ENCODE measurements at places on chromosomes 2 and 18. TPM values are rescaled to one million over a fixed set of nuclear protein-coding genes. Genes with fewer than 3 reads are reported as not detected.
A peak's percentile ranks its signal among the peaks of the same experiment; 100 is the strongest.

DNA sequence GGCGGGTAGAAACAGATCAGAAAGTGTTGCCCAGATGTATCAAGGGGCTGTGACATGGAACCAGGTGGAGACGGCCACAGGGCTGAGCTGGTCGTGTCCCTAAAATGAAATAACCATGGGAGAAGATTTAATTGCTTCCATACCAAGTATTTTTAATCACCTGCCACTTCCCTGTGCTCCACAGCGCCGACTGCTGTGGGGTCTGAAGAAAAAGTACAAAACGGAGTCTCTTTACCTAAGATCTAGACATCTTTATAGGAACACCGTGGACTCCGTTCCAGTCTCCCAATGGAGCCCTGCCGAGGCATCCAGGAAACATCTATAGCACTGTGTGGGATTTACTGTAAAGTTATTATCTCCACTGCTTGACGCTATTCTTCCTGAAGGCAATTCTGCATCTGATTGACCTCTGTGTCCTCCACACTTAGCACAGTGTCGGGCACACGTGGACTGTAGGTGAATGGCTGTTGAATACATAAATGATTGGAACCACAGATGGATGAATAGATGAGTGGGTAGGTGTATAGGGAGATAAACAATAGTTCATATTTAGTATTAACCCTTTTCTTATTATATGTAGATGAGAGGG is 21.6 kb upstream of the GYPC start:
- peak; percentile 17 for DNase-seq
- H3K4me3 ChIP-seq: no peak overlapping the region
- no peaks in the 10 kb centered on the region for H3K4me1 ChIP-seq
- no peaks in the 10 kb centered on the region for H3K27me3 ChIP-seq

The ACMSD gene
- not detected for total RNA-seq

The GPR55 gene
- 18.8 TPM for total RNA-seq

DNA sequence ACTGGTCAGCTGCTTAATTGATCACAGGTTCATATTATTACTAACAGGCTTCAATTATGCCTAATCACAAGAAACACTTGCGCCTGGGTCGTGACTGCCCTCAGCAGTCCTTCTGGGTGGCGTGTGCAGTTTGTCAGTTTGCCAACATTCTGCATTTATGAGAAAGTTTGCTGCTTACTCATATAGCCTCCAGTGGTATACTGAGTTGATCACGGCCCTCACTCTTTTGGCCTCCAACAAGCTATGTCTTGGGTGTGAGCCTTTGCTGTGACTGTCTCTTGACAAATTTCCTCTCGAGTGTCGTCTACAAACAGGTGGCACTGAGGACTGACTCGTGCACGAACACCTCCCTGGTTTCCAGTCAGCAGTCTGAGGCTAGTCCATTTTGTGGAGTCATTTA is 27.3 kb downstream of the DCDC2C start:
- H3K4me1 ChIP-seq: peaks cover 5% of the 10 kb centered on the region
- H3K4me3 ChIP-seq: no peak overlapping the region
- H3K27me3 ChIP-seq: peaks cover 17% of the 10 kb centered on the region

DNA sequence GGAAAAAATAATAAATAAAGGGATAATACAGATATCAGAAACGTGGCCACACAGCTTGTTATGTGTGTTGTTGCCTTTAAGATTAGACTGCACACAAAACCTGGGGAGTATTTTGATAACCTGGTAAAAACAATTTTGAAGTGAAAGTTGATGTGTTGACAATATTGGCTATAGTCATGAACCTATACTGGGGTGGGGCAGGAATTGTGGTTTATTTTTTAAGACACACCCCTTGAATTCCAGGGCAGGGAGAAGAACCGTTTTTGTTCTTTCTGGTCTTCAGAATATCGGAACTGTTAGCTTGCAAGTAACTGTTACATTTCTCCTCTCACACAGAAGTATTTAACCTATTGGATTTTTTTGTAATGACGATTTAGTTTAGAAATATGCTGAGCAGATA is 80.4 kb downstream of the LIMS1 start:
- no peak overlapping the region for H3K27ac ChIP-seq
- DNase-seq: no peak
- H3K4me3 ChIP-seq: no peak overlapping the region
- H3K4me1 ChIP-seq: peaks cover 52% of the 10 kb centered on the region

DNA sequence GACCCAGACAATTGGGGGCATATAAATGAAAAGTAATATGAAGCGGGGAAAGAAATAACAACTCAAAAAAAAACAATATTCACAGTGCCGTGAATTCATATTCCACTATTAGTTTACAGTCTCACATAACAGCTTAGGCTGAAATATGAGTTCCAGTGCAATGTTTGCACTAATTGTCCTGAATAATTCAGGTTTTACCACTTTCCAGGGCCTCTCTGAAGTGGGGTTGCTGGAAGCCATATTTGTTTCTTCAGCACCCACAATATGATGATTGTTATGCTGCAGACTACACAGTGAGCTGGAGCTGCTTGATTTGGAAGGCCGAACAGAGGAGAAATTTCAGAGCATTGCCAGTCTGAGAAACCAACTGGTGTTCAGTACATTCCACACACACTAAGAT is 894.5 kb upstream of the ACVR2A start:
- H3K4me1 ChIP-seq: no peaks in the 10 kb centered on the region
- DNase-seq: no peak
- no peaks in the 10 kb centered on the region for H3K27me3 ChIP-seq
- no peak overlapping the region for H3K4me3 ChIP-seq
- no peaks in the 10 kb centered on the region for H3K36me3 ChIP-seq

The CMPK2 gene
- 13.2 TPM for total RNA-seq

- H3K36me3 ChIP-seq: peaks cover 4% of the 10 kb centered on the region
- no peaks in the 10 kb centered on the region for H3K27me3 ChIP-seq
- no peak overlapping the region for H3K4me3 ChIP-seq
Observed at GRCh38 chr2:25853038-25853638, 25.1 kb downstream of the ASXL2 start.

- DNase-seq: no peak
- no peak overlapping the region for H3K27ac ChIP-seq
- H3K36me3 ChIP-seq: peaks cover 69% of the 10 kb centered on the region
- H3K4me1 ChIP-seq: no peaks in the 10 kb centered on the region
- no peaks in the 10 kb centered on the region for H3K27me3 ChIP-seq
- no peak overlapping the region for H3K4me3 ChIP-seq
Observed at GRCh38 chr2:75278821-75279379, 79.6 kb upstream of the TACR1 start.

The ONECUT2 gene
- not detected for total RNA-seq

- peaks cover 28% of the 10 kb centered on the region for H3K36me3 ChIP-seq
- peaks cover 62% of the 10 kb centered on the region for H3K27me3 ChIP-seq
- peak; percentile 78 for DNase-seq
- H3K27ac ChIP-seq: peak overlapping the region; percentile 95
Observed at GRCh38 chr2:38076152-38076709, 280 bp upstream of the CYP1B1 start.

DNA sequence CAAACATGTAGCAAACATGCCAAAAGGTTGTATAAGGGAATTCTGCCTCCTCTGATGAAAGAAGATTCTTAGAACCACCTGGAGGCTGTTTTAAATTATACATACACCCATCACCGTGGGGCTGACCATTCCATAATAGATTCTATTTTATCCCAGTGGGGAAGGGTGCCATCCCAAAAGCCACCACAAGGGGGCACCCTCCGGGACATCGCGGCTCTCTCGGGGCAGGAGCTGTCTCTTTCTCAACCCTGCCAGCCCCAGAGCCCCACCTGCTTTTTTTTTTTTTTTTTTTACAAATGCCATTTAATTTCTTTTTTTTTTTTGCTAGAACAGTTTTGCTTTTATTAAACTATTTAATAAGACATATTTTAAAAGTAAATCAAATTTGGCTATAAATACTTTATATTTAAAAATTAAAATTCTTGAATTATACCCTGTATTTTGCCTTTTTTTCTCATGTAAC is 8.6 kb upstream of the MTCL1 start:
- no peaks in the 10 kb centered on the region for H3K36me3 ChIP-seq
- no peak overlapping the region for H3K4me3 ChIP-seq
- DNase-seq: peak; percentile 63
- no peaks in the 10 kb centered on the region for H3K4me1 ChIP-seq

Data from activated naive CD8-positive, alpha-beta T cell treated with anti-CD3 and anti-CD28 coated beads for 36 hours (primary cell).